ENCODE measurements at places on chromosomes 3 and 15.

- no peak for DNase-seq
These were observed 62.7 kb downstream of the ASTE1 start for GRCh38 chr3:130963878-130964277.

- no peak for DNase-seq
These were observed 77.2 kb downstream of the TBC1D2B start for GRCh38 chr15:78000091-78000926.

- no peak for DNase-seq
These were observed 79.2 kb downstream of the FOXB1 start for GRCh38 chr15:60083318-60083717.

GRCh38 chr3:16515885-16516420, 2.5 kb upstream of the RFTN1 start:
- no peak for DNase-seq

GRCh38 chr3:177419904-177420601, 222.8 kb upstream of the TBL1XR1 start:
- DNase-seq = no peak
